ENCODE measurements at places on chromosomes 16 and 17. TPM values are rescaled to one million over a fixed set of nuclear protein-coding genes. Genes with fewer than 3 reads are reported as not detected.

The UTS2R gene
- total RNA-seq = 1.3 TPM

The HBA2 gene
- total RNA-seq = not detected

DNA sequence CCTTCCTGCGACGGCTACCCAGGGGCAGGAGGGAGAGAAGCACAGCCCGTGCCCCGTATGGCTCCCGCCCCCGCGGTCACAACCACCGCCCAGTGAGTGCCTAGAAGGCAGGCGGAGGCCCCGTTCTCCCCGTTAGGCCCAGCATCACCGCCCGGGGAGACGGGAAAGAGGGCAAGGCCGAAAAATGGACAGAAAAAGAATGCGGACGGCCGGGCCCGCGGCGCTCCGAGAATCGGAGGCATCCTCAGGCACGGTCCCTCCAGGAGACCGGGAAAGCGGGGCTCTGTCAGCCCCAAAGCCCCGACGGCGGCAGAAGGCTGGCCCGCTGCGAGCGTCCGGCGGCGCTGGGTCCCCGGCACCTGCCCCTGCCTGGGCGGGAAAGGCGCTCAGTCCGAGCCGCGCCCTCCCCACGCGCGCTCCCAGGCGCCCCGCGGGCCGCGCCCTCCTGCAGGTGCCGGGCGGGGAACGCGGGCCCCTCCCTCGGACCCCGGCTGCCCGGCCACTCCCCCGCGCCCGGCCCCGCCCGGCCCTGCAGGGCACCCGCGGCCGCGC lies 407 bp downstream of the MCRIP1 start:
- H3K36me3 ChIP-seq = no peaks in the 10 kb centered on the region
- peak overlapping the region; percentile 82 for H3K27ac ChIP-seq
- H3K4me3 ChIP-seq = peak overlapping the region; percentile 85
- H3K27me3 ChIP-seq = no peaks in the 10 kb centered on the region
- peaks cover 24% of the 10 kb centered on the region for H3K4me1 ChIP-seq
- DNase-seq = no peak

The FBXO39 gene
- total RNA-seq = not detected

The KRT222 gene
- total RNA-seq = not detected

- no peak for DNase-seq
- no peak overlapping the region for H3K4me3 ChIP-seq
- H3K27ac ChIP-seq = no peak overlapping the region
- H3K4me1 ChIP-seq = no peaks in the 10 kb centered on the region
- H3K27me3 ChIP-seq = peaks cover 4% of the 10 kb centered on the region
- no peaks in the 10 kb centered on the region for H3K36me3 ChIP-seq
These were observed 212.3 kb downstream of the ZNF423 start for GRCh38 chr16:49643429-49644144.

Measured in Caco-2 (cell line).